ENCODE measurements at places on chromosomes 7 and 10.

- DNase-seq: no peak
Observed at GRCh38 chr10:111837985-111838384, 345.6 kb downstream of the GPAM start.

DNA sequence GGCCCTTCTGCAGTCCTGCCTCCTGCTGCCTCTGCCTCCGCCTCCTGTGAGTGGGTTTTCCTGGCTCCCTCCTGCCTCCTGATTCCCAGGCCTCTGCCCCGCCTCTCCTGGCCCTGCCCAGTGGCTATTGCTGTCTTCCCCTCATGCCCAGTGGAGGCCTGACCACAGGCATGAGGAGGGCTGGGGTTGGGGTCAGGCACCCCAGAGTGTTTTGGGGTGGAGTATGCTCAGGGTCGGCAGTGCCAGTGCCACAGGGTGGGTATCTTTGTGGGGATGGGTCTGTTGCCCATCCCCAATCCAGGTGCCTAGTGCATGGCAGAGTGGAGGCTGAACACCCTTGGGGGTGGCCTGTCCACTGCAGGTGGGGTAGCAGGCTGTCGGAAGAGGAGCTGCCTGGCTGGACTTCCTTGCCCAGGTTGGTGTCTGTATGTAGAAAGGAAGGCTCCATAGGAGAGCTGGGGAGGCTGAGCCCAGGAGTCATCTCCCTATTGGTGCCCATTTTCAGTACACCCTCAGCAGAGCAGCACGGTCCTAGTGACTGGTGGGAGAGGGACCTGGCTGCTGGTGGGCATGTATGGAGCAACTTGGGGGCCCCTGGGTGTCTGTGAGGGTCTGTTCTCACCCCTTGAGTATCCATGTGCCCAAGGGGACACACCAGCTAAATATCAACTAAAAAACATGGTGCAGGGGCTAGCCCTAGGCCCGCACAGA, 62.2 kb downstream of the ARHGAP22 start:
- no peak for DNase-seq

DNA sequence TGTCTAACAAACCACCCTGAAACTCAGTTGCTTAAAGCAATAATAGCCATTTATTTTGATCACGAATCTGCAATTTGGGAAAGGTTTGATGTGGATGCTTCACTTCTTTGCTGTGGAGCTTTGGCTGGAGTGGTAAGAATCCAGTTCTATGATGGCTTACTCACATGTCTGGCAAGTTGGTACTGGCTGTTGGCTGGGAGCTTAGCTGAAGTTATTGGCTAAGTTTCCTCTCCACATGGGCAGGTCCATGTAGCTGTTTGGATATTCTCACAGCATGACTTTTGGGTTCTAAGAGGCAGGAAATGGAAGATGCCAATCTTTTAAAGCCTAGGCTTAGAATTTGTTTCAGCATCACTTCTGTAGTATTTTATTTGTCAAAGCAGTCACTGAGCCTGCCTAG, 277.6 kb upstream of the NRP1 start:
- no peak for DNase-seq

GRCh38 chr7:22137026-22137425, 191.3 kb upstream of the CDCA7L start:
- no peak for DNase-seq

GRCh38 chr10:69145864-69146263, 21.9 kb downstream of the VPS26A start:
- no peak for DNase-seq

- DNase-seq: no peak
Observed at GRCh38 chr7:90430614-90431460, 27.6 kb downstream of the CLDN12 start.

GRCh38 chr10:101818872-101819633, 809 bp upstream of the OGA start:
- DNase-seq: no peak

DNA sequence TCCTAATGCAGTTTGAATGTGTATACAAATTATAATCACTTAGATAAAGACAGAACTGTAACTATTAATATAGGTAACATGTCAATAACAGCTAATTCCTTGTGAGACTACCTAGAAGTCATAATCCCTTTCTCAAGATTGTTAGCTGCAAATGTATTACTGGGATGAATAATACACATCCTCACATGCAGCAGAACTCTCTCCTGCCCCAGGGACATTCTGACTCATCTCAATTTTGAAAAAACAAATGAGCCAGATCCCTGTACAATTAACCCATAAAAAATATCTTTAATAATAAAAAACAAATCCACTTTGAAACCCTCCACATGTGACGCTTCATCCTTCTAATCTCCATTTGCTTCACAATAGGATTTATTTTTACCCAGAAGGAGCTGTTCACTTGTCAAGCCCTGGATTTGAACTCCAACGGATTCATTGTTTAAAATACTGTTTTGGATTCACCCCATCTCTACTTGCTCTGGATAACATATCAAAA, 428.4 kb upstream of the TEX47 start:
- DNase-seq: no peak

DNA sequence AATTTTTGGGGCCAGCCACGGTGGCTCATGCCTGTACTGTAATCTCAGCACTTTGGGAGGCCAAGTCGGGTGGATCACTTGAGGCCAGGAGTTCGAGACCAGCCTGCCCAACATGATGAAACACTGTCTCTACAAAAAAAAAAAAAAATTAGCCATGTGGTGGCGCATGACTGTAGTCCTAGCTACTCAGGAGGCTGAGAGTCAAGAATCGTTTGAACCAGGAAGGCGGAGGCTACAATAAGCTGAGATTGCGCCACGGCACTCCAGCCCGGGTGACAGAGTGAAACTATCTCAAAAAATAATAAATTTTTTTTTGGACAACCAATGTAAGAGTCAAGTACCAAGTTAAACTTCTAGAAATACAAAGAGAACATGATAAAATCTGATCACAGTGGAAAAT, 164.6 kb downstream of the AVL9 start:
- no peak for DNase-seq

DNA sequence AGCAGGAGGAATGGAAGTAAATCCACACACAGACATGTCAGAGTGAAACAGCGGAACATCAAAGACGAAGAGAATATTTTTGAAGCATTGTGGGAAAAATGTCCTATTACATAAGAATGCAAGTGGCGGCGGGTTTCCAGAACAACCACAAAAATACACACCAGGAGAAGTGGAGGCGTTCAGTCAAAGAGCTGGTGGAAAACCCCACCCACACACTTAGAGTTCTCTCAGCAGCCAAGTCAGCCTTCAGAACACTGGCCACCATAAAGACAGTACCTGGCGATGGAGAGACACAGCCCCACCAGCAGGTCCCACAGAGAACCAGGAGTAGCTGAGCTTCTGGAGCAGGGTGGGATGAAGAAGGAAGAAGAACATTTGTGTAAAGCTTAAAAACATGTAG, 23.7 kb downstream of the NKX6-2 start:
- no peak for DNase-seq

GRCh38 chr7:27697861-27698430, 35.3 kb upstream of the HIBADH start:
- no peak for DNase-seq

GRCh38 chr7:70034999-70035398, 436.7 kb downstream of the AUTS2 start:
- DNase-seq: no peak

DNA sequence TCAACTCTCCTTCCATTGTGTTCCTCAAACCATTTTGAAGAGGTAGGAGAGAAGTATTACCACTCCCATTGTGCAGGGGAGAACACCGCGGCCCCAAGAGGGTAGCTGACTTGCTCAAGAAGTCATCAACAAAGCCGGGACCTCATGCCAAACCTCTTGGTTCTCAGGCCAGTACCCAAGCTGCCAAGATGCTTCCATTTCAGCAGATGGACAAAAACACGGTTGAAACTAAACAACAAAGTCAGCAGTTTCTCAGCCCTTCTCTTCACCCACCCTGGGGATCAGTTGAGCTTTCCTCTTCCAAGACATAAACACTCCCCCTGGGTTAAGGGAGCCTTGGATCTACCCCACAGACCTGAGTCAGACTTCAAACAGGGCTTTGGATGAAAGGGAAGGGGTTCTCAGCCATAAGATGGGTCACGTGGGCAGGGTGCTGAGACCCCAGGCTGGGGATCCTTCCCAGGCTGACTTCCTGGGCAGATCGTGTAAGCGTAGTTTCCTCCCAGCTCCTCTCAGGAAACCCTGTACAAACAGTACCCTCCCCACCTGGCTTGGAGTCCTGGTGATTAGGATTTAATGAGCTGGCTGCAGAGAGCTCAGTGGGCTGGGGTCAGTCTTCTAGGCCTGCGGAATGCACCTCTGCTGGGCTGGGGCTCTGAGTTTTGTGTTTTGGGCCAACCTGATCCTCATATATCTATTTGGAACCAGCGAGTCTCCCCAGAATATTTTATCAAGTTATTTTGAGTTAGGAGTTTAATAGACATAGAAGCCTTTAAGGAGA, 27.3 kb downstream of the EMX2 start:
- no peak for DNase-seq

DNA sequence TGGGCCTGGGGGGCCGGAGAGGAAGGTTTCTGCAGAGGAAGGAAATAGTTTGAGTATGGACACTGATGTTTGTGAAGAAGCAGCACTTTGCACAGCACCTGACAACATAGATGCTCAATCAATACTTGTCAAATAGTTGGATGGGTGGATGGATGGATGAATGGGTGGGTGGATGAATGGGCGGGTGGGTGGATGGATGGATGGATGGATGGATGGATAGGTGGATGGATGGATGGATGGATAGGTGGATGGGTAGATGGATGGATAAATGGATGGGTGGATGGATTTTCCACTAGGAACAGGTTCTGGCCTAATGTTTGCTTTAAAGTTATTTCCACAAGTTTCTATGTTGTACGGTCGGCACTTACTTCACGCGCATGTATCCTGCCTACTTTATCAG, 45.3 kb downstream of the COL17A1 start:
- DNase-seq: no peak

DNA sequence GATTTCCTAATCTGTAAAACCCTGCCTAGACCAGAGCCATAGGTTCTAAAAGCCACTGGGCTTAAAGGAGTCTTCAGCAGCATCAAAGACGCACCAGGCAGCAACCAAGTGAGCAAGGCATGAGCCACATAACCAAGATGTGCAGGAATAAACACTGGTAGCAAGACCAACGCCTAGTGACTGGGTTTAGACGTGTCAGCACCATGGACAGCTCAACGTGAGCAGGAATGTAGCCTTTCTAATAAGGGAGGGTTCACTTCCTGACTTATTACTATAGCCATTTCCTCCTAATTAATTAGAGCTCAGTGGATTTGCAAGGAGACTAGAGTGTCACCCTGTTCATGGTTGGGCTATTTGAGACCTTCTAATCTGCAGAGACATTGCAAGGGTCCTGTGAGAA, 223.7 kb downstream of the LHFPL3 start:
- DNase-seq: no peak

DNA sequence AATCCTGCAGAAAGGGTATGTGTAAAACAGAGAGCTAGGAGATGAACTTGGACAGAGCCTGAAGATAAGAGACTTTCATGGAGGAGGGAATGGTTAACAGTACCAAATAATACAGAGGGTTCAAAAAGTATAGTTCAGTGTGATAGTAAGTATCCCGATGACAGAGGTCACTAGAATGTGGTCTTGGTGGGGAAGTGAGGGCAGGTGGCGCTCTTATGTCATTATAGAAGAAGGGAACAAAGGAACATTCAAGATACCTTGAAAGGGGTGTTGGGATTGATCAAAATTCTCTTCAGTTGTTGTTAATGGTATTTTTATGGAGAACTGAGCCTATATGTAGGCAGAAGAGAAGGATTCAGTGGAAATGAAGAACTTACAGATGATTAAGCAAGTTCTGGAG, 312.5 kb downstream of the SUGCT start:
- no peak for DNase-seq

DNA sequence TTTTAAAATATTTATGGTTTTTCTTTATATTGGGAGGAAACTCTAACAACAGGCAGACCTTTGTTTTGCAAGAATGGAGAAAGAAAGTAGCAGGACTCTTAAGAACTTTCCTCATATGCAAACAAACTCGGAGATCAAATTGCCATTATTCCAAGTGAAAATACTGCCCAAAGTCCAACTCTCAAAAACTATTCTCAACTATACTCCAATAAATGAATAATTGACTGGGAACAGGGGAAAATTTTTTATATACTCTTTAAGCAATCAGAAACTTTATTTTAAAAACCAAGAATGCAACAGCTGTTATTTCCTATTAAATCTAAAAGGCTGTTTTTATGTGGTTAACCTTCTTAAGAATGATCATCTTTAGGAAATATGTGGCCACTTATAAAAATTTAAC, 101.9 kb downstream of the COL28A1 start:
- DNase-seq: no peak

DNA sequence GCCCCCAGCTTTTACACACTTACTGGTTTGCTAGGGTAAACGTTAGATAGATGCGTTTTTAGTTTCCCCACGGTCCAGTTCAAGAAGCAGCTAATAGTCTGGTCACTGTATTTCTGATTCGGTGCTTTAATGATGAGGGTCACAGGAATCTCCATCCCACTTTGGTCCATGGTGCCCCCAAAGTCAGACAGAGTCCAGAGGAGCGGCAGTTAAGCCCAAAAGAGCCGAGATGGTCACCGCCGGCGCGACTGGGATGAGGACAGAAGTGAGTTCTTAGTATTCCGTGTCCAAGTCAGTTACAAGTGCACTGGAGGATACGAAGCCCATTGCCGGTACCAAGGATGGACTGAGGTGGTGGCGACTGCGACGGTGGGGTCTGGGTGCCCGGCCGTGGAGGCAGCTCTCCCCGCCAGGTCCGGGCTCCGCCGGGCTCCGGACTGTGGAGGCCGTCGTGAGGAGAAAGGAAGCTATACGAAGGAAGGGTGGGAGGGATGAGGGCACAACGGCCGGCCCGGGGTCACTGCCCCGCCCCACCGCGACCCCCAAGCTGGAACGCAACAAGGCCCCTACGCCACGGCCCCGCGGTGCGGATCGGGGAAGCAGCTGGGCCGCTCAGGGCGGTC, 663 bp downstream of the HERPUD2 start:
- peak; percentile 76 for DNase-seq

DNA sequence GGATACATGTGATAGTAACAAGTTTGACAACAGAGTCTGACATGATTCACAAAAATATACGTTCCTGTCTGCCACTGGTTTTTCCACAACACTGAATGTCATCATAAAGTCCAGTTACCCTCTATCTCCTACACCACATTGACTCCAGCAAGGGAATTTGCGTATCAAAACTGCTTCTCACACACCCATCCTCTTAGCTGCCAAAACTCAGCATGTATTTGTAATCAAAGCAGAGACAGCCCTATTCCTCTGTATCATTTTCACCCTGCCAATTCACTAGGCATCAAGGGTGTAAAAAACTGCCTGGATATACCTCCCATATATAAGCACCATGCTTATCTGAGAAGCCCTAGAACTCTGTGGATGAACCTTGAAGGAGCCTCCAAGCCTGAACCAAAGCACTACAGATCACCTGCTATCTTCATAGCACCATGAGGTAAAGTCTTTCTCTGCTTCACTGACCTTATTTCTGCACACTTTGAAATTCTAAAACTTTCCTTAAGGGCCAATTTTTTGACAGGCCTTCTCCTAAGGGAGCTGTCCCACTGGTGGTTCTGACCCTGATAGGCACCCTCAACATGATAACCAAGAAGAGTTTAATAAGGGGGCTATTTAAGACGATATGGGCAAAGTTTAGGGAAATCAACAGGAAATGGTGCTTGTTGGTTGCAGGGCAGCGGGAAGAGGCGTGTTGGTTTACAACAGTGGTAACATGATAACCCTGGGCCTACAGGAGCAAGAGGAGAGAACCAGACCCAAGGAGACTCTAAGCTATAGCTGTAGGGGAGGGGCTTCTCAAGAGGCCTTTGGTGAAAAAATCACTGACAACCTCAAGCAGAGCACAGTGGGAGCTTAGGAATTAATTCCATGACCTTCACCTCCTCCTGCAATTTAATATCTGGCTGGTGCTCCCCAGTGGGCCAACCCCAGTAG, at the start of gene IFIT1B:
Gene IFIT1B, plus strand, starts transcription at position 352 of the 933 bp plus-strand sequence. Its CDS starts 80 bp downstream, at position 432.
- no peak for DNase-seq

Measured in stimulated activated effector memory CD8-positive, alpha-beta T cell treated with anti-CD3 and anti-CD28 coated beads, Interleukin-12 subunit alpha, Interleukin-12 subunit beta, amount 100 ng/mL, for 72 hours (primary cell).